Activated CD4-positive, alpha-beta T cell treated with anti-CD3 and anti-CD28 coated beads, Interleukin-2, Interleukin-6, amounts not matched to agents 100 ng/mL and 50 ng/mL, durations not matched to agents 16 hours and 8 hours (primary cell): ENCODE measurements at places on chromosomes 13 and 19.
A peak's percentile ranks its signal among the peaks of the same experiment; 100 is the strongest.

DNA sequence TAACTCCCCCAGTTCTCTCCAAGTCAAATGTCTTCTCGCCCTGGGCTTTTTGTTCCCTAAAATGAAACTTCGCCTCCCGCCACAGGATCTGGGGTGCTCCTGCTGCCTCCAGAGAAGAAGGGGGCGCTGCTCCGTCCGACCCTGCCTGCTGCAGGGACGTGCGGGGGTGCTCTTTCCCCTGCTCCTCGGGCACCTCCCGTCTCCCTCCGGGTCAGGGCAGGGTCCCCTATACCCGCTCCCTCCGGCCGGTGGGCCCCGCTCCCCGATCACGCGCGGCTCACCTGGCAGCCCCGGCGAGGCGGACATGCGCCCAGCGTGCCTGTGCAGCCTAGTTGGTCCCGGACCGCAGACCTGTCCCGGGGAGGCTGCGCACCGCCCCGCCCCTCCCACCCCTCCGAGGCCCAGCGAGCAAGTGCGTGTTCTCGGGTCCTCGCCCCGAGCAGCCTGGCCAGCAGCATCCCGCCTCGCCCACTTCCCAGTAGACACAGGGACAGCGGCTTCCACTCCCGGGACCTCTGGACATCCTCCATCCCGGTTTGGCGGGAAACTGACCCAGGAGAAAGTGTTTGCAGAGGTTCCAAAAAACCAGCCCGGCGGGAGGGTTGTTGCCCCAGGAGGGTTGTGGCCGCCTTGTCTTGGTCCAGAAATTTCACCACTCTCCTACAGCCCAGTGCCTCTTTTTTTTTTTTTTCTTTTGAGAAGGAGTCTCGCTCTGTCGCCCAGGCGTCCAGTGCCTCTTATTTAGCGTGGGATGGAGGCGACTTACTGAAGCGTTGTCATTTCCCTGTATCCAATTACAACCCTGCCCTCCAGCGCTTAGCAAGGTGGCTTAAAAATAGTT, at the start of gene OXGR1:
Gene OXGR1, minus strand, starts transcription at position 460 of the 841 bp plus-strand sequence. CDS start 6,717 bp downstream, outside the sequence.
- no peak for DNase-seq

DNA sequence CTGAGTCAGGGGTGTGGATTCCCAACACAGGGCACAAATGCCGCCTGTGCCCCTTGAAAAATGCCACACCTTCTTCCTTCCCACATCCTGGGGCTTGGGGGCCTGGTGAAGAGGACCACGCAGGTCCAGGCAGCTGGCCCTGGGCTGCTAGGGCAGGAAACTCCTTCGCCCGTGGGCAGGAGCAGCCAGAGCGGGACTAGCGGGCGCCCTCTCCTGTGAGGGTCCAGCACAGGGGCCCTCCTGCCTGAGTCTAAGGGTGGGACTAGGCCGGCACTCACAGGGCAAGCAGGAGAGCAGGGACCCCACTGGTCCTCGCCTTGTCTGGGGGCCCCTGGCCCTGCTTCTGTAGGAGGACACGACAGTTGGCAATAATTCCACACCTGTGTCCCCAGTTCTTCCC, 7.5 kb upstream of the CEBPA start:
- DNase-seq: no peak

DNA sequence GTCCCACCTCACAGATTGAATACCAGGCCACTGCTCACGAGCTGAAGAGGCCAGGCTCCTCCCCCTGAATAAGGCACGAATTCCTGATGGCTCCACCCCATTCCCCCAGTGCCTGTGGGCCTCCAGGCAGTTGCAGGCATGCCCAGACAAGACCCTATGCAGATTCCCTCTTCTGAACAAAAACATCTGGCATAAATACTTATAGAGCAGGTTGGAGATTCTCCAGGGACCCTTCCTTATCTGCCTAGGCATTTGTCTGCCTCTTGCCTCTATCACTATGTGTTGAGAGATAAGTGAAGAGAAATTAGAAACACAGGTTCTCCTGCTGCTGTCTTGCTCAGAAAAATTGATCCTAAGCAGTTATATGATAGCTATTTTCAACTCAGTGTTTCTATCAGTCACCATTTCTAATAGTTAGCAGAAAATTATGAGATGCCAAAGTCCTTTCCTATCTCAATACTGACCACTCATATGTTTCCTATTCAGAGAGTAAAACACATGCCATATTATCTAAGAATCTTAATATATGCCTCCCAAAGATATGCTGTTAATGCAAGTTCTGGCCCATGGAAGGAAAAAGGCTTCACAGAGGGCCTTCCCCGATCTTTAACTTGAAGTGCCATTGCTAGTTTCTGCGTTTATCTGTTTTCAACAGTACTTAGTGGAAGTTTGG, 364.0 kb downstream of the KCTD12 start:
- DNase-seq: no peak

- no peak for DNase-seq
Measured at GRCh38 chr19:45352062-45352461, 11.5 kb downstream of the KLC3 start.

DNA sequence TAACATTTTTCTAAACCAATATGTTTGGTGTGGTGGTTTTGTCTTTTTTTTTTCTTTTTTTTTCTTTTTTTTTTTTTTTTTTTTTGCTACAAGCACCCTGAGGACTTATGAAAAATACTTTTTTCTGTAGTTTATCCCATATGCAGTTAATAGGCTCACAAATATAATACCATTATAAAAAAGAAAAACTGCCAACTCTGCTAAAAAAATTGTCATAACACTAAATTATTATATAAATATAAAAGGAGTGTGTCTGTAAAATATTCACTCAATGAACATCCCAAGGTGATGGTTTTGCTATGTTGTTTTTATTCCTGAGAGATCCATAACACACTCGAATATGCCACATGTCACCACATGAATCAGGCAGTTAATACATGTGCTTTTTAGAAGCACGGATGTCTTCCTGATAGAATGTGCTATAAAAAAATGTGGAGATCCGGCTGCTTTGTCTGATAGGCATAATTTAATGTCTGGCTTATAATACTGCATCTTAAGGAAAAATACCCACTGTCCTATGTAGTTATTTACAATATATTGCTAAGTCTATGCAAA, 110.7 kb upstream of the ZNF507 start:
- DNase-seq: no peak

DNA sequence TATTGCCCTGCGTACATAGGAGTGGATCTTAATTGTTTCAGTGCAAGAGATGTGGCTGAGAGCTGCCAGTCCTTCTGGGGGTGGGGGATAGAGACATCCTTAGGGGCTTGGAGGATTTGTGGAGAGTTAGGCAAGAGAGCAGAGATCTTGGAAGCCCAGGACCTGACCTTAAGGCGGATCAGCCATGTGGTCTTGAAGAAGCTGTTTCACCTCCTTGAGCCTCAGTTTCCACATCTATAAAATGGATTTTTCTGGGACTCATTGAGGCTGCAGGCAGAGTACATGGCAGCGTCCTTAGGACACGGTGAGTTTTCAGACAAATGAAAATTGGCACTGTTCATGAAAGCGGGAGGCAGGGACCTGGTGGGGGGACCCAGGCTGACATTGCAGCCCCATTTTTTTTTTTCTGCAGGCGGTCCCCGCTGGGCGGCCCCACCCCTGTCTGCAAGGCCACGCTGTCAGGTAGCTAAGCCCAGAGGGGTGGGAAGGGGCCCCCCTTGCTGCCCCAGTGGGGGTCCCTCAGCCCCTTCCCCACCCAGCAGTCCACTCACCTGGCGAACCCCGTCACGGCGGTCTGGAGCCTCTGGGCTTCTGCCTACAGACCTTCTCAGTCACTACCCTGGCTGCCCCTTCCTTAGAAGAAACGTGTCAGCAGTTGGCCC, 30.0 kb downstream of the PDE4A start:
- no peak for DNase-seq

DNA sequence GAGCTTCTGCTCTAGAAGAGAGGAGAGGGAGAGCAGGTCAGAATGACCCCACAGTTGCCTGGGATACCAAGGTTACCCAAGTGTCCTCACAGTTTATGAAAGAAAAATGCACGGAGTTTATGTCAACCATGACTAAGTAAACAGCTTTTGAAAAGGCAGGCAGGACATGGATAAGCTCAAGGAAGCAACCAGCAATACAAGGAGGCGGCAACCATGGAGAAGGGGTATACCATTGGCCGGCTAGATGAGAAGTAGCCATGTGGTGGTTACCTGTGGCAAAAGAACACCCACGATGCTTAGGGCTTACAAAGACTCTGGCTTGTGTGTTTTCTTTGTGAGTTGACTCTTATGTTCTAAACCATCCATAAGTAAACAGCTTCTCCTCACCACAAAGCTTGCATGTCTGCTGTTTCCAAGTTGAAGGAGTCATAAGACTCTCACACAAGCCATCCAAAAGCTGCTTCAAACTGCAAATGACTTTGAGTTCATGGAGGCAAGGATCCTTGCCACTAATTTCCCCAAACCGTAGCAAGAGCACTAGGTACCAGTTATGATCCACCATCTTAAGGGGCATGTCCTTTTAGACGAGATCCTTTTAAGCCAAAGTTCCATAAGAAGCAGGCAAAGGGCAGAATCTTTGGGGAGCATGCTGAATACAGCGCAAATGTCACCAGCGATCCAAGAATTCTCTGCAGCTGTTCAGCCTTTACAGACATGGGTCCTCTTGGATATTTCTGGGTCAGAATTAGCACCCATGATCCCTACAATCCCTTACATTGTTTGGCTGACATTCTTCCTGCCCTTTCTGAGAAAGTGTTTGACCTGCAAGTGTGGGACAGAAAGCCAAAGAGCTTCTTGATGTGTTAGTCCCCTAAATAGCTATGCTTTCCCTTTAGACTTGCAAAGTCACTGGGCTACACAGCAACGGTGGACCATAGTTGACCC, 74.8 kb upstream of the IPO5 start:
- no peak for DNase-seq

GRCh38 chr13:42946927-42947326, 45.1 kb downstream of the EPSTI1 start:
- DNase-seq: no peak

DNA sequence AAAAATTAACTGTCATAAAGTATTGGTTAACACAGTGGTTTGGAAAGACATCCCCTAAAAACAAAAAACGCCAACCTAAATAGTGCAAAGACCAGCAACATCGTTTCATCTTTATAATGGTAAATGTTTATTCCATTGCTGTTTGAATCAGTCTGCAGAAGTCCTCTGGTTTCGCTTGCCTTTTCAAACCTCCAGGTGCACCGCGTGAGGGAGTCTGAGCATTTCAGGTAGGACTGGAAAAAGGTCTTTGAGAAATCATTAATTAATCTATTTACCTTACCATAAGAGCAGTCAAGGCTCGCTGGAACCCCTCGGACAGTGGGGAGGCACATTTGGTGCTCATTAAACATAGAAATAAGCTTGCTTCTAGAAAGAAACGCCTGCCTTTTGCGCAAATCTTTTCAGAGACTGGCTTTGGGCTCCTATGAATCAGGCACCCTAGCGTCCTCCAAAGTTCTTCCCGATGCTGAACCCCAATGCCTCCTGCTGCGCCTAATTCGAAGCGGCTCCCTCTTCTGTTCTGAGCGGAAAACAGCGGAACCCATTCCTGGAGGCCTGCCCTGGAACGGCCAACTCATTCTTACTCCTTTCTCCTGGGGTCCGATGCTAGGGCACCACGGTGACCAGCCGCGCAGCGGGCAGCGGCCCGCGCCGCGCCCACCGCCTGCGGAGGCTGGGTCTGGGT, 951 bp upstream of the MTUS2 start:
- no peak for DNase-seq

GRCh38 chr19:36125557-36125956, 10.3 kb downstream of the TBCB start:
- peak; percentile 19 for DNase-seq

GRCh38 chr13:87669379-87669978, 1.7 kb upstream of the SLITRK5 start:
- DNase-seq: peak; percentile 28

DNA sequence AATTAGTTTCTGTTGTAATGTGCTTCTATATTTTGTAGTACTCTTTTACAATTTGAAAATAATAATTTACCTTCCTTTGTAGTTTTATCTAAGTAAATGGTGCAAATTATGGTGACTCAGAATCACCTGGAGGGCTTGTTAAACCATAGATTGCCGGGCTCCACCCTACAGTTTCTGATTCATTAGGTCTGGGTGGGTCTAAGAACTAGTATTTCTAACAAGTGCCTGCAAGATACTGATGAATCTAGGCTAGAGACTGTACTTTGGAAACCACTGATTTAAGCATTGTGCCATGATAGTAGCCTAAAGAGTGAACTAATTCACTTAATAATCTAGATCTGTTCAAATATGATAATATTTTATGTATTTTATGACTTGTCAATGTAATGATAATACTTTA, 437.4 kb upstream of the SPRY2 start:
- no peak for DNase-seq

GRCh38 chr19:58395979-58396627, 647 bp downstream of the RNF225 start:
- peak; percentile 38 for DNase-seq

- peak; percentile 20 for DNase-seq
Measured at GRCh38 chr13:28539625-28540286, 44.8 kb upstream of the FLT1 start.

DNA sequence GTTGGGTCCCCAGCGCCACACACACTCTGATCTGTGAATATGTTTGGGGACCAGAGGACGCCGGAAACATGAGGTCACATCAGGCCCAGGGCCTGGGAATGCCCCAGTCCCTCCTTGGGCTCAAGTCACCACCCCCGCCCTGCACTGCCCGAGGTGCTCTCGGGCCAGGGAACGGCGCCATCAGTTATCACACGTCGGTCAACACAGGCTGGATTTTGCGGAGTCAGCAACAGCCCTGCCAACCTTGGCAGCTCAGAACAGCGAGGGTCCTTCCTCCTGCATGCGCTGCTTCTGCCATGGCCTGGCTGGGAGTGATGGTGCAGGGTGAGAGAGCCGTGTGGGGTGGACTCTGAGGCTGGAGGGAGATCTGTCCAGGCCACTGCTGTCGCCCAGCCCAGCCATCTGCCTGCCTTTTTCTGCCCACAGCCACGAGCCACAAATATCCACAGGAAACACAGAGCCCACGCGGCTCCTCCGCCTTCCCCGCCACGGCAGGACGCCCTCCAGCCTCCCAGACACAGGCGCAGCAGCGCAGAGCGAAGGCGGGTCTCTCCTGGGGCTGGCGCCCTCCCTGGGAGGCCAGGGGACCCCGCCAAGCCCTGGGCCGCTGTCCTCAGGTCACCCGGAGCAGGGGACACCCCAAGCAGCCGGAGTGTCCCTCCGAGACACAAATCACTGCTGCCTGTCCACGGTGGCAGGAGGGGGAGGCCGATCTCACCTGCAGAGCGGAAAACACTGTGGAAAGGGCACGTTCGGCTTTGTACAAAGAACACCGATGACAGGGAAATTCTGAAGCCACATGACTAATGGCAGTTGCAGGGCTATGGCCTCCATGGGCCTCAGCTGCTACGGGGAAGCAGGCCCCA, 31.6 kb upstream of the CACTIN start:
- DNase-seq: no peak

DNA sequence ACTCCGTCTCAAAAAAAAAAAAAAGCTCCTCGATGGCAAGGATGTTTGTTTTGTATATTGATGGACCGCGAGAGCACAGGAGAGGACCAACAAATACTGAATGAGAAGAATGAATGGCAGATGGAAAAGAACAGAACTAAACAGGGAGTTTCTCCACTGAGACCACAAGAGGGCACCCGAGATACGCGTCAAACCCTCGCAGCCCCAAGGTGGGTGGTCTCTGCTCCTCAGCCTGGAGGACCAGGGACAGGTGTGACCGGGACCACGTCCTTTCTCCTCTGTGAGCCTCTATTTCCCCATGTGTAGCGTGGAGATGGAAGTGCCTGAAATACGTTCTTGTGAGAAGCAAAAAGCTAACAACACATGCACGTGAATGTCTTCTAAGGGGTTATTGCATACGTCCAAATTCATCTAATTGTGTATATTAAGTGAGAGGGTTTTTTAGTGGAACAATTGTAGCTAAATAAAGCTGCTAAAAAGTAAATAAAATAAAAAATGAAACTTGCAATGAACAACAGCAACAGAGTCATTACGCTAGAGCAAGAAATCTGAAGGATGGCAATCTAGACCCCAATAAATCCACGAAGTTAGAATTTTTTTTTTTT, 8.3 kb upstream of the CDC42EP5 start:
- DNase-seq: peak; percentile 52

GRCh38 chr13:43026262-43026661, 2.9 kb downstream of the DNAJC15 start:
- no peak for DNase-seq
